ENCODE measurements at places on chromosomes 11 and 22.

GRCh38 chr22:49046546-49047361, 780.9 kb downstream of the BRD1 start:
- no peak for DNase-seq

DNA sequence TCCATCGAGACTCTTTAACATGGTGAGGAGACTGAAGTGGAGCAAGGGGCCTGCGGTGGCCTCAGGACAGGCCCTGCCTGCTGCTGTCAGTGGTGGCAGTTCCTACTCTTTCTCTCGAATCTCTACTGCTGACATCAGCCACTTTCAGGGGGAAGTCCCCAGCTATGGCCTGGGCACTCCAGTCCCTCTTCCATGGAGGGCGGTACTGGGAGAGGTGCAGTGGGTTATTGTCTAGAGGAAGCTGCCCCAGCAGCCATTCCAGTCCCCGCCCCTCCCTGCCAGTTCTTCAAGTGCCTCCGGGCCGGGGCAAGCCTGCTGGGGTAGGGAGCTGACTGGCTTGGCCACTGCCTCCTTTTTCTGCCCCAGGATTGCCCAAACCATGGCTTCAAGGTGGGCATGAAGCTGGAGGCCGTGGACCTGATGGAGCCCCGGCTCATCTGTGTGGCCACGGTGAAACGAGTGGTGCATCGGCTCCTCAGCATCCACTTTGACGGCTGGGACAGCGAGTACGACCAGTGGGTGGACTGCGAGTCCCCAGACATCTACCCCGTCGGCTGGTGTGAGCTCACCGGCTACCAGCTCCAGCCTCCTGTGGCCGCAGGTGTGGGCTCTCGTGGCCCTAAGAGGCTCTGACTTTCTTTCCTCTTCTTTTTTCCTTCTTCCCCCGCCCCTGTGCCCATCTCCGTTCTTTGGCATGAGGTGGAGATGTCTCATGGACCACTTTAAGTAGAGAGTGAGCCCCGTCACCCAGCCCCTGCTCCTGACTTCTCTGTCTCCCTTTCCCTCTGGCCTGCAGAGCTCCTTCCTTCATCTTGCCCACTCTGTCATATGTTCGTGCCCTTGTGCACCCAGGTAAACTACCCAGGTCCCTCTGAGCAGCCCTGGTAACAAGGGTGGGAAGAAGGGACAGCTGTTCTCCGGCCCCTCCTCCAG, 13.7 kb downstream of the CHADL start:
- DNase-seq, result no peak

DNA sequence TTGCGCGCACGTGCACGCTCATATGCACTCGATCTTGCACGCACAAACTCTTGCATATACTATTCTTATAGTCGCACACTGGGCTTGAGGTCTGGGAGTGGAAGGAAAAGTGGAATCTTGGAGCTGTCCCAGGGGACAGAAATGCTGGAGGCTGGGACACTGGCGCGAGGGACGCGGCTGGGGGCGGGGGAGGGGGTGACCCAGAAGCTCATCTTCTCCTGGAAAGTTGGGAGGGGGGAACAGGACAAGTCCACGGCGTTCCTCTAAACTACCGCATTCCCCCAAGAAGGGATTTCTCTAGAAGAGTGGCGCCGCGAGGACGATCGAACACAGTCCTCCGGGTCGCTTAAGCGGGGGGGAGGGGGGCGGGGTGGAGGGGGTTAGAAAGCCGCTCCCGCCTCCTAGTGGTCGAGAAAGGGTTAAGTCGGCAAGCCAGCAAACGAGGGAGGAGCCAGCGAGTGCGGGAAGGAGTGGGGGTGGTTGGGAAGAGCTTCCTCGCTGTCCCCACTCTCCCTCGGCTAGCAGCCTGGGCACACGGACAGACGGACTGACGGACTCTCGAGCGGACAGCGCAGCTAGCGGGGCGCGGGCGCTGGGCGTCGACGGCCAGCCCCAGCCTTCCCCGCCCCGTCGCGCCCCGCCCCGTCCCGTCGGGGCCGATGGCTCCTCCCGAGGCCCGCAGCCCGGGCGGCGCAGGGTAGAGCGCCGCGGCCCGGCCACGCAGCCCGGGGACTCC, at the start of gene RTN4RL2:
Gene RTN4RL2, plus strand, starts transcription at position 507 of the 736 bp plus-strand sequence. CDS start 338 bp downstream, outside the sequence.
- DNase-seq, result no peak

- DNase-seq, result no peak
Observed at GRCh38 chr11:18329196-18329870, 7.0 kb downstream of the GTF2H1 start.

- DNase-seq, result no peak
Observed at GRCh38 chr11:30853439-30853838, 267.3 kb upstream of the MPPED2 start.

GRCh38 chr11:72430741-72431570, 3.4 kb downstream of the CLPB start:
- DNase-seq, result peak; percentile 18

GRCh38 chr11:34155757-34156062, 50.3 kb downstream of the NAT10 start:
- no peak for DNase-seq

- no peak for DNase-seq
Observed at GRCh38 chr11:1701091-1701807, 4.3 kb downstream of the KRTAP5-6 start.

- DNase-seq, result no peak
Observed at GRCh38 chr11:112541140-112542046, 280.7 kb upstream of the PLET1 start.

DNA sequence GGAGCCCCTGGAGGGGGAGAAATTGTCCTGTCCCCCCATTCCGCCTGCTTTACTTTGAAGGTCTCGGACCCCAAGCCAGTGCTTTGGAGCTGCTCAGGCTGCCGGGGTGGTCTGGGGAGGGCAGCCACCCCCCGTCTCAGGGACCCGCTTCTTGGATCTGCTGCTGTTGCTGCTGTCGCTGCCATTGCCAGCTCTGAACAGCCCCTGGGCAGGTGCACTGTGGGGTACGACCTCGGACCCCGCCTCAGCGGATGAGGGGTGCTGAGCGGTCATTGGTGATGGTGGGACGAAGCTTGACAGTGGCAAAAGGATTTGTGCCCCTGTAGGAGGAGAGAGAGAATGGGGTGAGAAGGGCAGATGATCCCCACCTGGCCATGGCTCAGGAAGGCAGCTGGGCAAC, 1.1 kb upstream of the SLC16A8 start:
- no peak for DNase-seq

Measured in AG04450 (cell line).